Stimulated activated CD4-positive, alpha-beta T cell treated with anti-CD3 and anti-CD28 coated beads, TNF-alpha, amount 100 ng/mL, for 1 hour (primary cell): ENCODE measurements at places on chromosomes 16 and 17.

DNA sequence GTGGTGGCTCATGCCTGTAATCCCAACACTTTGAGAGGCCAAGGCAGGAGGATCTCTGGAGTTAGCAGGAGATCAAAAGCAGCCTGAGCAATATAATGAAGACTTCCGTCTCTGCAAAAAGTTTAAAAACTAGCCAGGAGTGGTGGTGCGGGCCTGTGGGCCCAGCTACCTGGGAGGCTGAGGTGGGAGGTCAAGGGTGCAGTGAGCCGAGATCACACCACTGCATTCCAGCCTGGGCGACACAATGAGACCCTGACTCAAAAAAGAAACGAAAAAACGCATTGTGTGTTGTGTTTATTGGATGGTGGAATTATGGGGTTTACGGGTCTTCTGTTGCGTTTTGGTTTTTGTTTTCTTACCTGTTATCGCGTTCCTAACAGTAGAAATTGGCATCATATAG lies 863 bp upstream of the DDX19A start:
- DNase-seq = no peak

- no peak for DNase-seq
Measured at GRCh38 chr17:63540590-63540989, 9.7 kb upstream of the DCAF7 start.

DNA sequence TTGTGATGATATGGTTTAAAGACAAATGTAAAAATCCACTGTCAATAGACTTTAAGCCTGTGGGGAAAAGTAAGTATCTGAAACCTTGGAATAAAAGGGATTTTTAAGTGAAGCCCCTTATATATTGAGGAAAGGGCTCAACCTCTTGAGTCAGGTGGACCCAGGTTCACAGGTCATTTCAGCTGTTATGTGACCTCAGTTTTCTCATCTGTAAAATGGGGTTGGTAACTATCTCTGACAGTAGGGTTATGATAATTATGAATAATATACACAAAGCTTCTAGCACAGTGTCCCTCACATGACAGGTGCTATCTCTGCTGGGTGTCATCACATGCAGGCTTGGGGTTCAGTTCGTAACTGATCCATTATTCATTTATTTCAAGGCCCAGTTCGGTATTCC lies 57.0 kb downstream of the USP10 start:
- no peak for DNase-seq

GRCh38 chr17:29461483-29462206 lies 71.5 kb downstream of the TAOK1 start:
- no peak for DNase-seq

DNA sequence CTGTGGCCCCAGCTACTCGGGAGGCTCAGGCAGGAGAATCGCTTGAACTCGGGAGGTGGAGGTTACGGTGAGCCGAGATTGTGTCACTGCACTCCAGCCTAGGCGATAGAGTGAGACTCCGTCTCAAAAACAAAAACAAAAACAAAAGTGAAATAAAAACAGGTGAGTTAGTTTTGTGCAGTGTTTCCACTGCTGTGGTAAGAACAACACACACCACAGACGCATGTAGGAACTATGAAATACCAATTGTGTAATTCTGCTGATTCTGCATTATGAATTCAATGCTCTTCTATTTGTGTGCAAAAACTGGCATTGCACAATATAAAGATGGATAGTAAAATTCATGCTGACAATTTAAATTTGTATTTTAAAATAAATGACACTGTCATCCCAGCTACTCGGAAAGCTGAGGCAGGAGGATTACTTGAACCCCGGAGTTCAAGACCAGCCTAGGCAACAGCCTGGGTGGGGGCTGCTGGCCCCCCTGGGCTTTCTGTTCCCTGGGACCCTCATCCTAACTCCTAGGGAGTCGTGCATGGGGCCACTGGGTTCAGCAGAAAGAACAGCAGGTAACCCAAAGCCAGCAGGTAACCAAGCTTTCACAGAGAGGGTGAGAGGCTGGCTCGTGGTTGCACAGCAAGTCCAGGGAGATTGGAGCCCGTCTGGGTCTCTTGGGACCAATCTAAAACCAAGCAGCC lies 10.6 kb upstream of the RHBDF2 start:
- no peak for DNase-seq

GRCh38 chr17:77590951-77591735 lies 367.4 kb upstream of the TNRC6C start:
- DNase-seq = no peak

DNA sequence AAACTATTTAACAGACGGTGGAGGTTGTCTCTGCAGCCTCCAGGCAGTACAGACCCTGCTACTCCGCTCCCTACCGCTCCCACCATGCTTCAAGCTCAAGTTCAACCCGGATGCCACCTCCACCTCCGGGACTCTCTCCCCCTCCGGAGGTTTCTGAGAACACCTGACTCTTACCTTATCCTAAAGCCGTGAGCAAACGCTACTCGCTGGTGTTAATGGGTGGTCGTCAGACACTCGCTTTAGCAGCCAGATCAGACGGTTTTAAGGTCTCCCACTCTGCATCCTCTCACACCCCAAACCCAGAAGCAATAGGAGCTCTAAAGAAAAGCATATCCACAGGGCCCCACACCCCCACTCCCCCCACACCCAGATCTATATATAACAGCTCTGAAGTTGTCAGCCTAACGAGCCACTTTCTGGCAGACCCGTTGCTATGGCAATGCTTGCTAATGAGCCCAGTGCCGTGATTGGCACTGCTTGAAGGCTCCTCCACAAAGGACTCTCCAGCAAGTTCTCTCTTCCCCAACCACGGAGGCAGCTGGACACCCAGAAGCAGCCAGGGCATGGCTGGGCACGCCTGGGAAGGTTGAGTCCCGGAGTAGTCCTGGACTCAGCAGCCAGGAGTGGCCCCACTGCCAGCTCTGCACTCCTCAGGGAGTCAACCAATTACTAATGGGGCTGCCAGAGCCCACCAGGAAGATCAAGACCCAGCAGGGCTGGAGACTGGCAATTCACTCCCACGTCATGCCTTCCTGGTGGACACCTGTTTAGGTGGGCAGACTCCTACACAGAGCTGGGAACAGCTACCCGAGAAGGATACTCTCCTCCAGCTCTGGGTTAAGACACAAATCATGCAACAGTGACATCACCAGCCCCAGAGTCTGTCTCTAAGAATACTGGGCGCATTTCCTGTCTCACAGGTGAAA lies 121.2 kb upstream of the RCVRN start:
- no peak for DNase-seq

GRCh38 chr17:79945591-79946255 lies 89.9 kb downstream of the TBC1D16 start:
- DNase-seq = no peak

DNA sequence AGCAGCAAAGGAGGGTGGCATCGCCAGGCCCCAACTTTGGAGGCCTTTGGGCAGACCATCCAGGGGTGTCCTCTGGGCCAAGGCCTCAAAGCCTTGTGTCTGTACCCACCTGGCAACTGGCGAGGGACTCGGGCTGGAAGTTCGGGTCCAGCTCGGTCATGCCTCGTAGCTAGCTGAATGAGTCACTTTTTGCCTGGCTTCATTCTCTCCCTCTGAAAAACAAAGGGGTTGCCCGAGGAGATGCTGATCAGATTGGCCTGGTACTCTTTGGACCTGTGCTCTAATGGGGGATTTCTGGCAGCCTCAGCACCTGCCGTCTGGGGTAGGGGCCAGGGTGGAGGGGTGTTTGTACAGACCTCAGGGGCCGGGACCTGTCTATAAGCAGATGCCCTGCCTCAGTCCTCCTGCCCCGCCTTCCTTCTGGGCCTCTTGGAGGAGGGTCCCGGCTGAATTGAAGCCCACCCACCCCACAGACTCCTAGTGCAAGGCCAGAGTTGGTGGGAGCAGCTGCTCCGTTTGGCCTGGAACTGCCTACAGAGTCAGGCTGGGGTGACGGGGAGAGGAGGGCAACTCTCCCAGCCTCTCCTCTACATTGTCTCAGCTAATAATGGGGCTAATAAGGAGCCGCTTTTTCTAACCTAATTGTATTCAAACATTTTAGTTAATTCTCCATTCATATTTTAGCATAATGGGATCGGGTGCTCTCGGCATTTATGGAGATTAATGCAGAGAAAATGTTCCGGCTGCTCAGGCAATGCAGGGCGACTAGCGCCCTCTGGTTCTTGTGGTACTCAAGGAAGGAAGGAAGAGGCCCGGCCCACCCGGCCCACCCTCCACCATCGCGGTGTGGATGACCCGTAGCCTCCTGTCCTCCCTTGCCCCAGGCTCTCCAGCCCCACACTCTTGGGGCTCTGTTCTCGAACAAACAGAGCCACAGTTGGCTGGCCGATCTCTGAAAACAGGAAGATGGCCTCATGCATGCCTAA lies 21.4 kb upstream of the ABCC3 start:
- no peak for DNase-seq

DNA sequence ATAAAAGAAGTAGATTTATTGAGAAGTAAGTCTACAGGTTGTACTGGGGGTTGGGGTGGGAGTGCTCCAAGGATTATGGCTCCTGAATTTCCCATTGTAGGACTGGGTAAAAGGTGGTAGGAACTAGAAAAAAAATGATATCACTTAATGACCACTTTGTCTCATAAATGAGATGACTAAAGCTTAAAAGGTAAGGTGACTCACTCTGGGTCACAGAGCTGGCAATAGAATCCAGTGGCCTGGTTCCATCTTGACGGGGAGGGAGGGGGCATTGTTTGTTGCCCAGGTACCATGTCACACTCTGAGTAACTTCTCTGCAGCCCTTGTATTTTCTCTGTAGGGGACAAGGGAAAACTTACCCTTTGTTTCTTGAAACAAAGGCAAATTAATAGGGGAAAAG lies 126.1 kb downstream of the PITPNC1 start:
- DNase-seq = no peak

GRCh38 chr17:73072219-73072962 lies 20.1 kb downstream of the SLC39A11 start:
- DNase-seq = no peak

GRCh38 chr16:1890024-1890707 lies 18.2 kb upstream of the MEIOB start:
- no peak for DNase-seq

- no peak for DNase-seq
Measured at GRCh38 chr17:64077379-64077778, 52.6 kb downstream of the ERN1 start.

DNA sequence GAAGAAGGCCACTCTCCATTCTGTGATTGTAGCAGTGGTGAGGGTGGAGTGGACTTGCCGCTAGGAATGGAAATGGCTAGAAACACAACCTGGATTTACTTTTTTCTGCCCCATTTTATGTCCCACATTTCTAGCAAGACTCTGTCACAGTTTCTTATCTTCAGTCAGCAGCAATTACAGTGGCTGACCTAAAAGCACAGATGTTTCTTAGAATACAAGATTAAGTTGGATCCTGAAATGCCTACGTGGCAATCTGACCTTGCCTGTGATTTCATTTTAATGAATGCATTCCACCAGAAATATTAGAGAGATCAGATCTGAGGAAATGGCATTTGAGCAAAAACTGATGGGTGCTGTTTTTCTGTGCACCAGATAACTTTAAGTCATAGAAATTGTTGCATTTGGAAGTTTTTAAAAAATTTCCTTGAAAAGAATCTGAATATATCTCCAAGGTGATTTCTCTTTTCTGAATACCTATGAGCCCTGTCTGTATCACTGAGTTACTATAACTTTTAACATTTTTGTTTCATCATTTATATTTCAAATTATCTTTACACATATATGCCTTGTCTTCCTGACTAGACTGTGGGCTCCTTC lies 5.4 kb downstream of the HEATR3 start:
- no peak for DNase-seq

- no peak for DNase-seq
Measured at GRCh38 chr16:73064212-73064993, 16.5 kb upstream of the ZFHX3 start.

DNA sequence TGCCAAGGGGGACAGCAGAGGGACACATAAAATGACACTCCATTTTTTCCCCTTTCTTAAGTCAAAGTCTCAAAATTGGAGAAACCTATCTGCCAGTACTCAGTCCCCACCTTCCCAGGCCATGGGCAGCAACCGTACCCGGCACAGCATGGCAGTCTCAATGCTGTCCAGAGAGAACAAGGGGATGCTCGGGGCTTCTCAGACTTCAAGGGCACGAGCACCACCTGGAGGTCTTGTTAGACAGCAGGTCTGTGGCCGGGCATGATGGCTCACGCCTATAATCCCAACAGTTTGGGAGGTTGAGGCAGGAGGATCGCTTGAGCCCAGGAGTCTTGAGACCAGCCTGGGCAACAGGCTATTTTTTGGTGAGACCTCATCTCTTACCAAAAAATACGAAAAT lies 3.2 kb downstream of the DNAH17 start:
- no peak for DNase-seq

DNA sequence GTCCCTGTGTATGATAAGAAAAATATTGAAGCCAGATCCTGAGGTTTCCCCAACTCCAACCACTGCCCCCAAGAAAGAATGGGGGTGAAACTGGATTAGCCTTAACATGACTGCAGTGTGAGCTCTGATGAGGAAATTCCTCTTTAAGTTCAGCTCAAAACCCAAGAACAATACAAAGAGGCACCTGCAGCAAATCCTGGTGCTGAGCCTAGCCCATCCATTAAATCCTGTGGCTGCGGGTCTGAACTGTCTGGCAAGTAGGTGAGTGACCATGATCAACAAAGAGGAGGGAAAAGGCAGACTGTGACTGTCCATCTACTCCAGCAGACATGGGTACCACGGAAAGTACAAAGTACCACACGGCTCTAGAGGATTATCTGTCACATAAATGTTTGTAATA lies 64.2 kb downstream of the CREBBP start:
- DNase-seq = no peak

- no peak for DNase-seq
Measured at GRCh38 chr17:27928587-27928986, 35.4 kb upstream of the LYRM9 start.

- DNase-seq = no peak
Measured at GRCh38 chr17:57810721-57811637, 38.9 kb downstream of the MRPS23 start.

- no peak for DNase-seq
Measured at GRCh38 chr17:76543826-76544545, 4.1 kb downstream of the PRCD start.

DNA sequence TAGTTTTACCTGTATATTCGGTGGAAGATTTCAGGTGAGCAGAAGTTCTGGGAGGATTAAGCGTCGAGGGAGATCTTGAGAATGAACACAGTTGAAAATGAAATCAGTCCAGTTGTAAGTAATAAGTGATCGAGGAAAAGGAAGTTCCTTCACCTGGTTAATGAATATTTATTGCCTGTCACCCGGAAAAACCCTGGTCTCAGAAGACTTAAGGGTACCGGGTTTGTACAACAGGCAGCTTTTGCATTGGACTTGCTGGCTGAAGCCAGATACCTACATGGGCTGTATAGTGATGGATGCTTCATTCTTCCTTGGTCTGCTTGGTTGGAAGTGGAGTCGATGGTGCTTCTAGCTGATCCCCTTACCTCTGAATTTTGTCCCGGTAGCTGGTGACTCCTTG lies 72.7 kb downstream of the PRKCA start:
- DNase-seq = no peak

DNA sequence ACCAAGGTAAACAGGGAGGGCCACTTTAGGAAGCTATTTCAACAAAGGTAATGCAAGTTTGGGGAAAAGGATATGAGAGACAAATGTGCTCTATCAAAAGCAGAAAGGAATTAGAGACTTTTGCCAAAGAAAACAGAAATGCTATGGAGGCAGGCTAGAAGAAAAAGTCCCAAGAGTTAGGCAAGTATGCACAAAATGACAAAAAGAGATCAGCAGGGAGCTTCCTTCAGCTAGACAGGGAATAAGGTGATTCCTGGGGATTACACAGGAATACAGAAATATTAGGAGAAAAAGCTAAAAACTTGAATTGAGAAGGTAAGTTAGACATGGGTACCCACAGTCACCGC lies 2.4 kb downstream of the FXR2 start:
- DNase-seq = no peak

GRCh38 chr16:78458588-78458987 lies 359.1 kb downstream of the WWOX start:
- DNase-seq = no peak

- no peak for DNase-seq
Measured at GRCh38 chr17:34894964-34895363, 66.3 kb downstream of the CCT6B start.
